PC-3 (cell line): ENCODE measurements at places on chromosomes 16 and 17. TPM values are rescaled to one million over a fixed set of nuclear protein-coding genes. Genes with fewer than 3 reads are reported as not detected.

- DNase-seq: peak; percentile 66
Observed at GRCh38 chr16:20385844-20386832, 18.4 kb downstream of the PDILT start.

DNA sequence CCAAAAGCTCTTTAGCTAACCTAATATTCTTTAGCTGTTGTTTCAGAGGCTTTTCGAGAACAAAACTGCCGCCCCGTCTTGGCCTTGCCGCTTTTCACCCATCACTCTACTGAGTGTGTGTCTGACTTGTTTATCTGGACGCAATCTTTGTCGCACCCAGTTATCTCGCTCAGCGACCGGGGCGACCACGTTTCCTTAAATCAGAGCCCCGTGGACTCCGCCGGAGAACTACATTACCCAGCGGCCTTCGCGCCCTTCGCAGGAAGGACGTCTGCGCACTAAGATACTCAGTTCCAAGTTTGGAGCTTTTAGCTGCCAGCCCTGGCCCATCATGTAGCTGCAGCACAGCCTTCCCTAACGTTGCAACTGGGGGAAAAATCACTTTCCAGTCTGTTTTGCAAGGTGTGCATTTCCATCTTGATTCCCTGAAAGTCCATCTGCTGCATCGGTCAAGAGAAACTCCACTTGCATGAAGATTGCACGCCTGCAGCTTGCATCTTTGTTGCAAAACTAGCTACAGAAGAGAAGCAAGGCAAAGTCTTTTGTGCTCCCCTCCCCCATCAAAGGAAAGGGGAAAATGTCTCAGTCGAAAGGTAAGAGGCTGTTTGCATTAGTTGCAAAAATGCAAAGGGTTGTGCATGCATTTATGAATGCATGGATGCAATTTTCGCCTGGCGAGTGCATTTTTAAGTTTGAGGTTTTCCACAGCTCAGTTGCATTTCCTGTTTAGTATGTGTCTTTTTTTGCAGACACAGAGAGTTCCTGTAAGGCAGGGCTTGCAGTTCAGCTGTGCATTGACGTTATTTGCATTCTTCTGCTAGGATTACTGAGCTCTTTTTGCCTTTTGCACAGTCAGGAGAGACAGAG lies at the start of gene MAP2K6:
MAP2K6 (plus strand) TSS at position 290 of the 867 bp plus-strand sequence; CDS start at position 578, 288 bp downstream.
- peak; percentile 90 for DNase-seq

- peak; percentile 73 for DNase-seq
Observed at GRCh38 chr17:83103200-83103942, 24.0 kb downstream of the METRNL start.

- no peak for DNase-seq
Observed at GRCh38 chr16:89801800-89802199, 14.6 kb downstream of the FANCA start.

DNA sequence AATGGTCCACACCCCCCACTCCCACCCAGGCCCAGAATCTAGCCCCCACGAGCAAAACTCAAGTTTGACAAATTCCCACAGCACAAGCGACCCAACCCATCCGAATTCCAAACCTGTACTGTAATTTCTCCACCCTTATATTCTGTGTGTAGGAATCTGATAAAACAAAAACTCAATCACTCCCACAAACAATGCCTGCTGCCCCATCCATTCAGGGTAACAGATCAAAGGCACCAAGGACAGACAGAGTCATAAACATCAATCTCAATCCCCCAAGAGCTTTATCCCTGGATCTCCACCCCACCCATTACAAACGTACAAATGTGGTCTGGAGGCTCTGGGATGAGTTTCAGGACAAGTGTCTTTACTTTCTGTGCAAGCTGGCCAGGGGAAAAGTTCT lies 157.8 kb downstream of the AXIN2 start:
- DNase-seq: no peak

- DNase-seq: no peak
Observed at GRCh38 chr16:51053775-51054174, 97.3 kb downstream of the SALL1 start.

- DNase-seq: no peak
Observed at GRCh38 chr17:59680314-59680713, 26.9 kb downstream of the PTRH2 start.

GRCh38 chr17:64448665-64449512 lies at the start of gene MILR1:
Gene MILR1, plus strand, starts transcription at chr17:64449115. Its CDS starts 54 bp downstream, at chr17:64449169.
- DNase-seq: peak; percentile 90

GRCh38 chr16:30924076-30924912 lies 922 bp downstream of the FBXL19 start:
- no peak for DNase-seq

- DNase-seq: no peak
Observed at GRCh38 chr17:29590411-29591145, 1.1 kb upstream of the GIT1 start.

GRCh38 chr17:60284709-60285108 lies 107.2 kb downstream of the USP32 start:
- DNase-seq: no peak

GRCh38 chr17:78356101-78356713 lies 3.7 kb downstream of the SOCS3 start:
- peak; percentile 48 for DNase-seq

- DNase-seq: no peak
Observed at GRCh38 chr17:51725185-51725584, 433.3 kb downstream of the CA10 start.

- no peak for DNase-seq
Observed at GRCh38 chr16:8346294-8346693, 244.0 kb downstream of the TMEM114 start.

- DNase-seq: no peak
Observed at GRCh38 chr16:85869785-85870558, 29.0 kb upstream of the IRF8 start.

GRCh38 chr17:58531661-58532554 lies 17.5 kb upstream of the MTMR4 start:
- peak; percentile 56 for DNase-seq

DNA sequence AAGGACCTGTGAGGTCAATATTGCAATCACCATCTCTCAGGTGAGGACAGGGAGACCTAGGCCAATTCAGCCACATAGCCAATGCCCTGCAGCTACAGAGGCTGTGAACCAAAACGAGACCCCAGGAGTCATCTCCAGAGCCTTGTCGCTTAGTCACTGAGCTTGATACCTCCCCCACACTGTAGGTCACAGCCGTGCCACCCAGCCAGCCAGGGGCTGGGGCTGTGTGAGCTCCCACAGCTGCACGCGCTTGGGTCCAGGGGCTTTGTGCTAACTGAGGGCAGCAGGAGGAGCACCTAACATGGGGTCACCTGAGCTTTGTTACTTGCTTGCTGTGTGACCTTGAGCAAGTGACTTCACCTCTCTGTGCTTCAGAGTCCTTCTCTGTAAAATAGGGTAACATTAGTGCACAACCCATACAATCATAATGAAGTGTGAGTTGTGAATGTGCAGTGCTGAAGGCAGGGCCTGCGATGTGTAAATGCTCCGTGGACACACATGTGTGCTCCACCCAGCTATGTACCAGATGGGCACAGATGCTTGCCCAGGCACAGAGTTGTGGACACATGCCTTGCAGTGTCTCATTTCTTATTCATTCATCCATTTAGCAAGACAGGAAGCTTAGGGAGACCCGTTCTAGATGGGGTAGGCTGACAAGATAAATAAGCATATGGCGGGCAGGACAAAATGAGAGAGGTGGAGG lies 25.9 kb downstream of the SBK1 start:
- DNase-seq: no peak

DNA sequence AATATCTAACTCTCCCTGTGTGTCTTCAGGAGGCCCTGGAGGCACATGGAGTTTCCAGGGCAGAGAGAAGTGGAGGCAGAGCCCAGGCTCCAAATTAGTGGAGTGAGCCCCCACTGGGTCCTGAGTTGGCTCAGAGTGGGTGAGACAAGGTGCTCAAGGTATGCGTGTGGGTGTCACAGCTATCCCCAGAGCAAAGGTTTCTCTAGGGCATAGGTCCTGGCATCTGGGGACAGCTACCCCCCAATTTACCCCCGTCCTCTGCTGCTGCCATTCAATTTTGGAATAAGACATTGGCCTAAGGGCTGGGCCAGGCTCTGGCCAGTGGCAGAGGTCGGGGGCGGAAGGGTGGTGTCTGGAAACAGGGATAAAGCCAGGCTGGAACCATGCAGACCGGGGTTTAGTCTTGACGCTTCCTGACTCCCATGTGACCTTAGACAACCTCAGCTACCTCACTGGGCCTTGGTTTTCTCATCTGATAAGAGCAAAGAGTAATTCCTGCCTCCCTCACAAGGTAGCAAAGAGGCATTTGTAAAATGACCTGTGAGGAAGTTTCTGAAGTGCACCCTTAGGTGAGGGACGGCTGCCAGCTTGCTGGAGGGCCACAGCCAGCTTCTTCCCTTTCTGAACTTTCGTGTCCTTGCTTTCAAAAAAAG lies 78.2 kb upstream of the TMEM97 start:
- DNase-seq: no peak

DNA sequence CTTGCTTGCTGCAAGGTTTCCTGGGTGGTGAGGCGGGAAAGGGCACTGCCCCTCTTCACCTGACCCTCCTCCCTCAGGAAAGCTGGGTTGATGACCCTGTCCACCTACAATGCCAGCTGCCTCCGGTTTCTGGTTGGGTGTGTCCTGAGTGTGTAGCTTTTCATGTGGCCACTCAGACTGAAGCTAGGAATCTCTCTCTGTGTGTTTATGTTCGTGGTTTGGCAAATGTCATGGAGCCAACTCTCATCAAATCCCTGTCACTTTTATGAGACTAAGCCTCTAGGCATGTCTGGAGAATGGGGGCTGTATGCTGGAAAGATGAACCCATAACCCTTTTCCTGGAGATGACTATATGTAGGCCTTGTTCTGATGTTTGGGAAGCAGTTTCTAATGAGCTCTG lies 17.1 kb downstream of the PLEKHG4 start:
- peak; percentile 64 for DNase-seq

Gene CRAMP1
- total RNA-seq: 8.5 and 15.5 TPM in 2 replicates

Gene ABCC6
- total RNA-seq: 0.73 TPM in 1 of 2 replicates, not detected in the other

Gene TMEM106A
- not detected in 2 replicates for total RNA-seq

Gene GDPD1
- 1.2 and 1.5 TPM in 2 replicates for total RNA-seq

Gene TPSB2
- total RNA-seq: not detected in 2 replicates
